Keratinocyte (primary cell): ENCODE measurements at places on chromosomes 12 and 14.

GRCh38 chr14:89748004-89748403 is 206.5 kb downstream of the EFCAB11 start:
- no peak for DNase-seq

- DNase-seq: no peak
Measured at GRCh38 chr14:68506021-68506644, 286.7 kb downstream of the ZFP36L1 start.

- no peak for DNase-seq
Measured at GRCh38 chr12:17588968-17589367, 501.0 kb downstream of the RERGL start.

GRCh38 chr14:100440207-100440631 is 117.1 kb downstream of the SLC25A47 start:
- peak; percentile 49 for DNase-seq

- DNase-seq: no peak
Measured at GRCh38 chr12:112488257-112488876, 69.6 kb downstream of the PTPN11 start.

GRCh38 chr12:2970744-2971143 is 11.5 kb downstream of the TEAD4 start:
- DNase-seq: no peak

GRCh38 chr14:58824106-58824505 is 186.3 kb downstream of the DACT1 start:
- DNase-seq: no peak
